Brain pericyte (primary cell): ENCODE measurements at places on chromosomes 12 and 14.

DNA sequence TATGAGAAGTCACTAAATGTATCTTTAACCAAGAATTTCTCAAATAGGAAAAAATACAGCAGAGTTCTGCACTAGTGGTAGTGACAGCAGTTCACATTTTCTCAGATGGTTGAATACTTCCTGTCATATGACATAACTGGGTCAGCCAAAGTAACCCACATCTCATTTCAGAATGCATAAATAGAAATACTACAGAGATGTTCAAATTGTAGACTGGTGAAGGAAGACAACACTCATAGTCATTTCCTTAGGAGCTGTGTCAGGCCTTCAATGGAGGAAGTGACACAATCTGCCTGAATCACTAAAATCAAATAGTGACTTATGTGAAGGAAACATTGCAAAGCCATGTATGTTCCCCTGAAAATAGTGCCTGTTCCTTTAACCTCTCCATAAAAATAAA, 32.4 kb downstream of the FERMT2 start:
- no peak for DNase-seq

GRCh38 chr12:53677016-53677799, 1.3 kb upstream of the ATP5MC2 start:
- DNase-seq = no peak

DNA sequence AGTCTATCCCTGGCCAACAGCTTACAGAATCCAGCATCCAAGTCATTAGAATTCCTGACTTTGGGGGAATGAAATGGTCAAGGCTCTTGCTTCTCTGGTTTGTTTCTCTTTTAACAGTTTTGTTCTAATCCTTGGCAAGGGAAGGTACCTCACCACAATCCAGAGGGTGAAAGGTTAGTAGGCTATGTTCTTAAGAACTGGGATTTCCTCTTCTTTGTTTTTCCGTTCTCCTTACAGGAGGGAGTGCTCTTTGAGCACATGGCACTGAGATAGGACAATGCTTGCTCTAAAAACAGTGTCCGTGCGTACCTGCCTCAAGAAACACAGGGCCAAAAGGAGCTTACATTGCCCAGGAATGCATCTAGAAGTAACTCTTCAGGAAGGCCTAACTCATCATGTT, 156.6 kb downstream of the GCH1 start:
- no peak for DNase-seq

GRCh38 chr12:69994724-69995173, 169.7 kb downstream of the MYRFL start:
- no peak for DNase-seq

DNA sequence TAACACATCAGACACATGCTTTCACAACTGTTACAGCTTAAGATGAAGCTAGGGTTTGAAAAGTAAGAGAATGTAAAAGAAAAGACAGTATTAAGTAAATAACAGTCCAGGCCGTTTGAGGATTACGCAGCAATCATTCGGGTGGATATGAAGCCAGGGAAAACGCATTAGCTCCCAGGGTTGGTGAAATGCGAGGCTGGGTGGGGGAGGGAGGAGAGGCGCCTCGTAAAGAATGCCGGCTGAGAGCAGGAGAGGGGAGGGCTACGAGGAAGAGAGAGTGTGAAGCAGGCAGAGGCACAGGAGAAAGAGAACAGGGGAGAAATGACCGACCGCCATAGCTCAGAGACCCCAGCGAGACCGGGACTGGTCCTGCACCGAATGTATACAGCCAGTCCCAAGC, 73.0 kb downstream of the IQSEC3 start:
- no peak for DNase-seq

GRCh38 chr14:72010474-72010873, 78.2 kb downstream of the RGS6 start:
- no peak for DNase-seq

GRCh38 chr12:3531496-3531895, 40.5 kb downstream of the PRMT8 start:
- no peak for DNase-seq

GRCh38 chr12:130562716-130563115, 153.4 kb downstream of the RIMBP2 start:
- no peak for DNase-seq

- no peak for DNase-seq
Measured at GRCh38 chr14:34098045-34098984, 147.4 kb upstream of the EGLN3 start.

DNA sequence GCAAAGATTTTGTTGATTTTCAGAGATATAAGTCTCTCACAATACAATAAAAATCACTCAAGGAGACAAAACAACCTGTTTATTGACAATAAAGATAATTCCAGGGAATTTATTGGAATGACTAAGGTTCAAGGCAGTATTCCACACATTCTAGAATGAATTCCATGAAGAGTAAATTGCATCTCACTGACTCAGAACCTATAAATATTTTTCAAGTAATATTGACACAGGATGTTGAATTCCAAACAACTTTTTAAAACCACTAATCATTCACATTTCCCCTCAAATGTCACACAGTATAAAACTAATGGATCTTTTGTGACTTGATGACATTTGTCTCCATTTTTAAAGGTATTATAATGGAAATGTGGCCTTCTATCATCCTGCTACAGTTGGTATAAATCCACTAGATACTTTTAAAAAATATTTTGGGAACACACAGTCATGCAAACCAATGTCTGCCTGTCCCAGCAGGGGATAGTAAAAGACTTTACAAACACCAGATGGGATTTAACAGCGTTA, 42.1 kb upstream of the LGR5 start:
- DNase-seq = no peak

GRCh38 chr14:72619881-72620280, 274.0 kb downstream of the DPF3 start:
- no peak for DNase-seq

DNA sequence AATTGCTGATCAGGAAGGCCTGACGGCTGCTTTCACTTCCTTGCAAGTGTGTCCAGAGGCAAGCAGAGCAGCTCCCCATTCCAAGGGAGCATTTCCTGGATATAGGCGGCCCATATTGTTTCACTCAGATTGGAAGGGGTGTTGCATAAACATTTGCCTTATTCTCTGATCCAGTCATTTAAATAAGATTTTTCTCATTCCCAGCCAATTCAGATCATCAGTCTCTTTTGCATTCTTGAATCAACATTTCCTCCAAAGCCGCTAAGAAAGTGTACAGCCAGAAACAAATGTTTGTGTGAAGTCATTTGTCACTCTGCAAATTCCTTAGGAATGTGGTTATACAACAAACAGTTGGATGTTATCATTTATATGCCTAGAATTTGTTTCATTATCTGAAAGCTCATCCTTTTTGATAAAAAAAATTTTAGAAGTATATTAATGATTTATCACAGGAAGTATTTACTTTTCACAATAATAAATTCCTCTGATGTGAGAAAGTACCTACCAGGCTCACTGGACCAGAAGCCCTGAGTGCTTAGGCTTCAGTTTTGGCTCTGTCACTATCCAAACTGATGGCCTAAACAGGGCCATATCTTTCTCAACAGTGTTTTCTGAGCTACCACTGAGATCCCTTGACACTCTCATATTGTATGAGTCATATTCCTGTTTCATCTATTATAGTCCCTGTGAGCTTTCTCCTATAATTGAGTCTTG, 379.6 kb downstream of the CCDC91 start:
- DNase-seq = no peak

GRCh38 chr12:22689876-22690275, 64.9 kb downstream of the ETNK1 start:
- DNase-seq = no peak

DNA sequence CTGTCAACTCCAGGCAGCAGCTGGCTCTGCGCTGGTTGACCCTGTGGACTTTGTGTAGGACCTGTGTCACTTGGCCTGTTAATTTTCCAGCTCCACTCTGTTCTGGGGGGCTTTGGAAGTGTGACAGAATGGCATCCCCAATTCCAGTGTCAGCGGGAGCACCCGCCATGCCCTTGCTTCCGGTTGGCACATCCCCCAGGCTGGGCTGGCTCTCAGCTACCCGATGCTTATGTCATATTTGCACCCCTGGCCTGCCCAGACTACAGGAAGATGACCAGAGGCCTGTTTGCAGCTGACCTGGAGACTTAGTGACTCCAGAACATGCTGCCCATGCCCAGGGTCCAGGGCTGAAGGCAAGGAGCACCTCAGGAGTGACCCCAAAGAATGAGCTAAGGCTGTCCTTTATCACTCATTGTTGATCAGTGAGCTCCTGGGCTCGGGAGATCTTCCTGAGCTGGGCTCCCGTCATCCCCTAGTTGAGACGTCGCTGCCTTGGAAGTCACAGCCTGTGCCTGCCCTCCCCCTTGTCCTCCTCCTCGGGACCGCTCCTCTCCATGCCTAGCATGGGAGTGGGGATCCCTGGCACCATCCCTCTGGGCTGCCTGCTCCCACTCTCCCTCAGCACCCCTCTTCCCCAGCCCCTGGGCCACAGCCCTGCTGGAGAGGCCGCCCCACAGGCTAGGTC, 163.4 kb upstream of the RTL1 start:
- DNase-seq = no peak

DNA sequence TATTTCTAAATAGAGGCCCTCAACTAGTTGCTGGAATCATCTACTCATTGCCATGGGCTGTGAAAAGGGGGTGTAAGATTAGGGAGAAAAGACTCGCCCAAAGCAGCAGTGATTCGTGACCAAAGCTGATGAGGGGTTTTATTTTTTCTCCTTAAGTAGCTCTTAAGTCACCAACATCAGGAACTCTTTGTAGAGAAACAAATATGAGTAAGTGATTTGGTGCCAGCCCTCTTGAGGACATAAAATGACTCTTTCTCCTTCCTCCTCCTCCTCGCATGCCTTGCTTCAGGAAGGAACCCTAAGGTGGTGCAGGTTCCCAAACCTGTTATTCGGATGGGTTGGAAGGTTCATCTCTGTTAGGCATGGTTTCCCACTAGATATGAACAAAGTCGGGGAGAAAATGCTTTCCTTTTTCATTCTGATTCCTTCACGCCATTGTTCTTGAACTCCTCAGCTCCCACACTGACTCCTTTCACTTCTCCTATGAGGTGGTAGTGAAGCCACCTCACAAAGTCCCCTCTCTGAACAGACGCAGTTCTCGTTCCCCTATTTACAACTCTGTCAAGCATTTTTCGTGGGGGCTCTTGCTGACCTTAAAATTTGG, 113.4 kb downstream of the ETV6 start:
- no peak for DNase-seq

DNA sequence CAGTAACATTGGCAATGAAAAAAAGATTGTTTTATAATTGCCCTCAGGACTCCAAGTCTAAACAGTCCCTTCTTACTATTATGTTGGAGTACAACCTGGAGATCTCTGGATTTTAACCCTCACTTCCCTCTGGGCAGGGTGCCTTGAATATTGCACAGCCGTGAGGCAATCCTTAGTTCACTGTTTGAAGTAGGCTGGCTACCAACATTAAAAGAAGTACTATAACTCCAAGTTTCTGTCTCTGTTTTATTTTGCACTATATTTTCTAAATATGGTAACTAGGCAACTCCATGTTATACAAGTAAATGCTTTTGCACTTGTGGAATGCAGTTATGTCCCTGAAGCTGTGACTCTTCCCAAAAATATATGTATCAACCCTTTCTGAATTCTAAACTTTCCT, 490.7 kb downstream of the EGLN3 start:
- no peak for DNase-seq

DNA sequence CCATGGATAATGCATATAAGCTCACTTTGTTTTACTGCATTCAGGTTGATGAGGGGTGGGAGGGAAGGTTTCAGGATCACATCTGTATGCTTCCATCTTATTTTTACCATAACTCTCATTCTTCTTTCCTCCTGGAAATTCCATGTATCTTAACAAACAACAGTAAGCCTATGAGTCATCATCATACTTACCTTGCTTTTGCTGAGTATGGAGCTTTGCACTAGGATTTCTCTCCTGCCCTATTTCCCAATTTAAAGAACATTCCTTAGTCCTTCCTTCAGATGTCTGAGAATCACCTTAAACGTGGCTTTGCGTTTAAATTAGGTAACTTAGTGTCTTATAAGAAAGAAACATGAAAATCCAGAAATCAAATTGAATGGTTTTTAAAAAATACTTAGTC, 1.6 kb upstream of the CLEC14A start:
- DNase-seq = no peak

DNA sequence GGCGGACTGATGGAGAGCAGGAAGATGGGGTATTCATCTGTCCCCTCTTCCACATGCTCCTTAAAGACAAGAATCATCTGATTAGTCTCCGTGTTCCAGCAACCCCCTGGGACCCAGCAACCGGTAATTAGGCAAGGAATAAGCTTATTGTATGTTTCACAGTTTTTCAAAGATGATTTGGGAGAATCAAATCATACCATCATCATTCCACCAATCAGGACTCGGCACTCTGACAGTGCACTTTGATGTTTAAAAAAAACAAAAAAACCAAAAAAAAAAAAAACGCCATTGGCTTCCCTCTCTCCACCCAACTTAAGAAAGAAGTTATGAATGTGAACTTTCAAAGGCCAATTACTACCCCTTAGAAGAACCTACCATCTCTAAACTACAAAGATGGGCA, 1.3 kb upstream of the DYNC1H1 start:
- no peak for DNase-seq

GRCh38 chr14:64112867-64113678, 181.1 kb downstream of the ESR2 start:
- DNase-seq = no peak

DNA sequence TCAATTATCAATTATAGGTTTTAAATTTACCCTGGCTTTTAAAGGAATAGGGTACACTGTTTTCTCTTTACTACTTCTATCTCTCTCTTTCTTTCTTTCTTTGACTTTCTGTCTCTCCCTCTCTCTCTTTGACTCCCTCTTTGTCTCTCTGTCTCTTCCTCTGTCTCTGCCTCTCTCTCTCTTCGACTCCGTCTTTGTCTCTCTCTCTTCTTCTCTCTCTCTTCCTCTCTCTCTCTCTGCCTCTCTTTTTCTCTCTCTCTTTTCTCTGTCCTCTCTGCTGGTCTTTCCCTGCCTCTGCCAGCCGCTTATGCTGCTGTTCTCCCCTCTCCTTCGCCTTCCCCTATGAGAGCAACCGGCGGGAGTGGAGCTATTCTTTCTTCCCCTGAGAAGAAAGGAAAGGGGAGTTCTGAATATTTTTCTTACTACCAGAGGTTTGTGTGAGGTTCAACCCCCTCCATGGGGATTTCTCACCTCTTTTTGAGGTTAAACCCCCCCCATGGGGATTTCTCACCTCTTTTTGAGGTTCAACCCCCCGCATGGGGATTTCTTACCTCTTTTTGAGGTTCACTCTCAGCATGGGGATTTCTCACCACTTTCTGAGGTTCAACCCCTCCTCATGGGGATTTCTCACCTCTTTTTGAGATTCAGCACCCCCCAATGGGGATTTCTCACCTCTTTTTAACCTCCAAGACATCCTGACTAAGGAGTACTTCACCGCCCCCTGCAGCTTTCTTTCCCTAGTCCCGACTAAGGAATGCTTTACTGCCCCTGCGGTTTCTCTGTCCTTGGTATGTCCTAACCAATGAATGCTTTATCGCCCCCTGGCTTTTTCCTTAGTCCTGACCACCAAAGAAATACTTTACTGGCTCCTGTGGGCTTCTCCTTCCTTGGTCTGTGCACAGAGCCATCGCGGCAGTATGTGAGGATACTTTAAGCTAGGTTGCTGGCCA, 27.4 kb upstream of the DDHD1 start:
- no peak for DNase-seq
